ENCODE measurements at places on chromosomes 5 and 9.
A peak's percentile ranks its signal among the peaks of the same experiment; 100 is the strongest.

GRCh38 chr5:90504743-90505142, 24.6 kb downstream of the LYSMD3 start:
- H3K36me3 ChIP-seq: no peaks in the 10 kb centered on the region
- H3K4me3 ChIP-seq: no peak overlapping the region
- H3K27ac ChIP-seq: no peak overlapping the region
- no peaks in the 10 kb centered on the region for H3K4me1 ChIP-seq
- DNase-seq: no peak

- DNase-seq: no peak
- H3K27ac ChIP-seq: peak overlapping the region; percentile 56
- no peaks in the 10 kb centered on the region for H3K27me3 ChIP-seq
- H3K36me3 ChIP-seq: no peaks in the 10 kb centered on the region
Measured at GRCh38 chr9:130010151-130010988, 32.6 kb downstream of the FNBP1 start.

DNA sequence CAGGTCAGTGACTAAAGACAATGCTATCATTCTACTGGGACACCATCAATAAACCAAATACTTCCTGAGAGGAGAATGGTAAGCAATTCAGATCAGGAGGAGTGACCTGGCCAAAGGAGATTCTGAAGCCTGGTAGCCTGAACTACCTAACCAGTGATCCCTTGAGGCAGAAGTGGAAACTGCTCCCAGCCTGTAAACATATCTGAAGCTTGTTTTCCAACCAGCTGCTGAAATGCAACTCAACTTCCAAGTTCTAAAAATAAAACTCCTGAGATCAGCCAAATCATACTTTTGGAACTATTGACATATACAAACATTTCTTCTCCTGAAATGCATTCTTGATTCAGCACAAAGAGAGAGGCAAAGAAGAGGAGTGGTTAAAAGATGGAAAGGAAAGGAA, 204.1 kb downstream of the EBF1 start:
- H3K4me1 ChIP-seq: peaks cover 10% of the 10 kb centered on the region
- no peak overlapping the region for H3K4me3 ChIP-seq
- DNase-seq: no peak
- no peaks in the 10 kb centered on the region for H3K36me3 ChIP-seq

- no peak for DNase-seq
- H3K27ac ChIP-seq: no peak overlapping the region
- H3K4me1 ChIP-seq: no peaks in the 10 kb centered on the region
- H3K27me3 ChIP-seq: no peaks in the 10 kb centered on the region
Measured at GRCh38 chr9:14932231-14932630, 22.0 kb upstream of the FREM1 start.

GRCh38 chr9:122122903-122123632, 30.0 kb upstream of the TTLL11 start:
- no peak for DNase-seq
- no peak overlapping the region for H3K27ac ChIP-seq
- no peak overlapping the region for H3K4me3 ChIP-seq
- H3K4me1 ChIP-seq: peaks cover 31% of the 10 kb centered on the region

GRCh38 chr9:124306098-124306735, 48.5 kb downstream of the NEK6 start:
- peak overlapping the region; percentile 29 for H3K27ac ChIP-seq
- no peaks in the 10 kb centered on the region for H3K27me3 ChIP-seq
- DNase-seq: no peak
- H3K4me3 ChIP-seq: no peak overlapping the region

GRCh38 chr5:95615164-95615467, 4.8 kb upstream of the GPR150 start:
- H3K4me1 ChIP-seq: peaks cover 8% of the 10 kb centered on the region

DNA sequence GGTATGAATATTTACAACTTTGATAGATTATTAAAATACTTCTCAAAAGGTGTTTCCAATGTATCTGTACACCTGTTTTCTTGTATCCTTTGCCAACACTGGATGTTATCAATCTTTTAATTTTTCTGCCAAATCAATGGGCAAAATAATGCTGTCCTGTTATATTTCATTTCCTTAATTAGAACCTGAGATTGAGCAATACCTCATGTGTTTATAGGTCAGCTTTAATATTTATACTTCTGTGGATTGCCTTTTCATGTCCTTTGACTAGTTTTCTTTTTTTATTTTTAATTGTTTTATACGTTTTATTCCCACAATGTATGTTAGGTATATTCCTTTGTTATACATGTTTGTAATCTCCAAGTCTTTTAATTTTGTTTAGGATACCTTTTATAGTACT, 77.6 kb downstream of the JAK2 start:
- H3K27me3 ChIP-seq: no peaks in the 10 kb centered on the region
- H3K27ac ChIP-seq: no peak overlapping the region
- peaks cover 12% of the 10 kb centered on the region for H3K36me3 ChIP-seq
- no peaks in the 10 kb centered on the region for H3K4me1 ChIP-seq
- no peak for DNase-seq

DNA sequence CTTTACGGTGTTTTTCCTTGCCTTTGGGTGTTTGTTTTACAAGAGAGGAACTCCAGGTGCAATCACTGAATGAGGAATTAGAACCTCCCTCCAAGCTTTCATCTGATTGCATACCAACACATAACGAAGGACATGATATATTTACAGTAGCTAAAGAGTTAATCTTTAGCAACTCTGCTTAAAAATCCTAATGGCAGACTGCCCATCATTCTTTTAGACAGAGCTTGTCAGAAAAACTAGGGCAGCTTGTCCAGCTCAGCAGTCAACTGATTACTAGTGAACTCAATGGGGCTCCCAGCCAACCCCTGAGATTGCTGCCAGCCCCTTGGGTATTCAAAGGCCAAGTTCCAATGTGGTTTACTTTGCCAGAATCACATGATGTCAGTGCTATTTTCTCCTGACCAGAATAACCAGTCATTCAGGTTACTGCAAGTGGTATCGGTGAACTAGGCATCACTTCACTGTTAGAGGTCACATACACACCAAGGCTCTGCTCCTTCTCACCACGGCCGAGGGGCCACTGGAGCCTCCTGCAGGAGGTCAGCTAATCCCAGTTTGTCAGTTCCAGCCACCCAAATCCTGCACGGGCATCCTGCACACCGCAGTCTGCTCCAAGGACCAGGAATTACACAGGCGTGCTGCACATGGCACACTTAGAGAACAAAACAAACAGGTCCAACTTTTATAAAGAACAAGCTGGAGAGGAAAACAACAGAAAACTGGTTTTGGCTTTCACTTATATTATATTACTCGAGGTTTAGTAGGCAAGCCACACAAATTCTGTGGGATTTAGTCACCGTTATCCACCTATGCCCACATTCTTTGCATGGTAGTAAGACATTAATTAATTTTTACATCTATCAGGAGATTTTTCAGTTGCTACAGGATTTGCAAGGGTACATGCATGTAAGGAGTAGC, 62.5 kb downstream of the NFIB start:
- H3K4me1 ChIP-seq: peaks cover 61% of the 10 kb centered on the region
- DNase-seq: peak; percentile 94

- DNase-seq: no peak
- no peaks in the 10 kb centered on the region for H3K4me1 ChIP-seq
- H3K27ac ChIP-seq: no peak overlapping the region
- no peaks in the 10 kb centered on the region for H3K27me3 ChIP-seq
- H3K36me3 ChIP-seq: no peaks in the 10 kb centered on the region
Measured at GRCh38 chr5:173817561-173817960, 70.6 kb upstream of the CPEB4 start.

DNA sequence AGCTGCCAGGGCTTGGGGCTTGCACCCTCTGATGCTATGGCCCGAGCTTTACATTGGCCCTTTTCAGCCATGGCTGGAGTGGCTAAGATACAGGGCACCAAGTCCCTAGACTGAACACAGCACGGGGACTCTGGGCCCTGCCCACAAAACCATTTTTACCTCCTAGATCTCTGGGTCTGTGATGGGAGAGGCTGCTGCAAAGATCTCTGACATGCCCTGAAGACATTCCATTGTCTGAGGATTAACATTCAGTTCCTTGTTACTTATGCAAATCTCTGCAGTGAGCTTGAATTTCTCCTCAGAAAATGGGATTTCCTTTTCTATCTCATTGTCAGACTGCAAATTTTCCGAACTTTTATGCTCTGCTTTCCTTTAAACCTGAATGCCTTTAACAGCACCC, 337.0 kb upstream of the SMC2 start:
- peaks cover 16% of the 10 kb centered on the region for H3K4me1 ChIP-seq
- H3K27me3 ChIP-seq: no peaks in the 10 kb centered on the region
- H3K4me3 ChIP-seq: no peak overlapping the region
- H3K36me3 ChIP-seq: no peaks in the 10 kb centered on the region

- no peak for DNase-seq
- H3K4me1 ChIP-seq: no peaks in the 10 kb centered on the region
- no peaks in the 10 kb centered on the region for H3K36me3 ChIP-seq
- H3K27me3 ChIP-seq: no peaks in the 10 kb centered on the region
Measured at GRCh38 chr5:164356790-164357189, 851.4 kb downstream of the MAT2B start.

DNA sequence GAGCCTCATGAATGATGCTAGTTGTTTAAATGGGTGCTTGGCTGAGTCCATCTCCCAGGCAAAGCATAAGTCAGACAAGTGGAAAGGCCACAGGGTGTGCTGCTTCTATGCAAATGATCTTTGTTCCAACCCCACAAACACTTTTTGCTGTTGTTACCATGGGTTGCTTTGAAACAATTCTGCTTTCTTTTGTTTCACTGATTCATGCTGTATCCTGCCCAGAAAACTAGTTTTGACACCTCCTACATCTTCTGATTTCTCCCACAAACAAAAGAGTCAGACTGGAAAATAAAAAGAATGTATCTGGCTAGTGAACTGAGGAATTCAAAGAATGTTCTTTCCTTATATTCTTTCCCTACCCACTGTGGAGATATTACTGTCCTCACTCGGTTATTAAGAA, 298.6 kb downstream of the DIRAS2 start:
- H3K27ac ChIP-seq: no peak overlapping the region
- no peak for DNase-seq
- H3K4me3 ChIP-seq: no peak overlapping the region
- no peaks in the 10 kb centered on the region for H3K36me3 ChIP-seq
- no peaks in the 10 kb centered on the region for H3K4me1 ChIP-seq

GRCh38 chr9:13717322-13718054, 438.0 kb upstream of the MPDZ start:
- no peak overlapping the region for H3K4me3 ChIP-seq
- H3K27me3 ChIP-seq: no peaks in the 10 kb centered on the region
- no peak for DNase-seq
- H3K4me1 ChIP-seq: peaks cover 16% of the 10 kb centered on the region

DNA sequence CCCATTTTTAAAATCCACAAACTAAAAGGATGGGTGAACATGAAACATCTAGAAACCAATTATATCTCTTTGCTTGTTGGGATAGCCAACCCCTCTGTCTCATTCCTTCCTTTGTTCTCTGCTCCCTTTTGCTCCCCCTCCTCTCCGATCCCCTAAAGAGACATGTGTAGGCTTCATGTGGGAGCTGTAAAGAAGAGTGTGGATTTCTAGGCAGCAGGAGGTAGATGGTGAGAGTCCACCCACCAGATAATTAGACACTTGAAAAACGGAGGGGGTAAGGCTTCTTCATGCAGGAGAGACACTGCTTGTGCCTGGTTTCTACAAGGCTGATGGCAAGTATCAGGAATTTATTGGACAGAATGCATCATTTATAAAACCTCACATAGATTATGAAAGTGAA, 27.3 kb upstream of the CFAP157 start:
- peaks cover 55% of the 10 kb centered on the region for H3K36me3 ChIP-seq
- DNase-seq: no peak
- H3K27ac ChIP-seq: no peak overlapping the region
- no peaks in the 10 kb centered on the region for H3K27me3 ChIP-seq

GRCh38 chr5:114238771-114239313, 123.0 kb upstream of the KCNN2 start:
- no peaks in the 10 kb centered on the region for H3K27me3 ChIP-seq
- H3K4me1 ChIP-seq: peaks cover 3% of the 10 kb centered on the region
- no peak for DNase-seq
- no peak overlapping the region for H3K27ac ChIP-seq
- no peak overlapping the region for H3K4me3 ChIP-seq

GRCh38 chr5:52767766-52768480, 19.8 kb upstream of the ITGA1 start:
- no peak overlapping the region for H3K27ac ChIP-seq
- H3K4me1 ChIP-seq: peaks cover 3% of the 10 kb centered on the region
- H3K4me3 ChIP-seq: no peak overlapping the region
- H3K36me3 ChIP-seq: no peaks in the 10 kb centered on the region
- DNase-seq: no peak
- no peaks in the 10 kb centered on the region for H3K27me3 ChIP-seq

- no peaks in the 10 kb centered on the region for H3K36me3 ChIP-seq
- no peak overlapping the region for H3K27ac ChIP-seq
- no peak for DNase-seq
- no peak overlapping the region for H3K4me3 ChIP-seq
- H3K27me3 ChIP-seq: no peaks in the 10 kb centered on the region
Measured at GRCh38 chr5:95617057-95617456, 2.8 kb upstream of the GPR150 start.

DNA sequence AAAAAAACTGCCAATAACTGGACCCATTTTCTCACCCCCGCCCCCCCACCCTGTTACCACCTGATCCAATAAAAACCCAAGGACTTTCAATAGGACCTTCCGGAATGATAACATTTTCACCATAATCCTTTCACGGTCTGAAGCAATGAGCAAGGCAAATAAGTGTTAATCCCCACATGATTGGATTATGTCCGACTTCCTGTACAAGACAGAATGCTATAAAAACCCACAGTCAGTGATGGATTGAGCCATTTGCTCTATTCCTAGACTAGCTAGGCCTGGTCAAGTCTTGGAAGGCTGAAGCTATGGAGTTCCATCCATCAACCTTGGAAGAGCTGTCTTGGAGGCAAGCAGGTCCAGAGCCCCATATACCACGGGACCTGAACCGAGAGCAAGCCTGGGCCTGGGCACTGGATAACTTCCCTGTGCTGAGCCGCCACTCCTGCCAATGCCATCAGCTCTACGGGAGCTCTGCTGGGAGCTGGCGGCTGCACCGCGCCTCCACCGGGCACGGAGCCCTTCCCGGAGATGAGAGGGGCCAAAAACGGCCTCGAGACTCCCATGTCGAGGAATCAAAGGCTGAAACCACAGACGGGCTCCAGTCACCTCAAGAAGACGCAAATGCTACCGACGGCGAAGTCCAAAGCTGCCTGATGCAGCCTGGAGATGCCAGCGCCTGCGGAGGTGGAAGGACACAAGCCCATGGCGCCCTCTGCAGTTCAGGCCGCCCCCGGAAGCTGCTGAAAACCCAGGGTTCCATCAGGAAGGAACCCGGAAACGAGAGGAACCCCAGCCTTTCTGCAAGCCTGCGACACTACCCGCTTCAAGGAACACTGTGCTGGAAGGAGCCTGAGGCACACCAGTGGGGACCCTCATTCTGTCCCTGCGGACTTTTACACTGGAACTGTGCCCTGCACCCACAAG, 69.2 kb downstream of the ANXA2R start:
- H3K4me3 ChIP-seq: no peak overlapping the region
- no peak overlapping the region for H3K27ac ChIP-seq
- no peak for DNase-seq
- no peaks in the 10 kb centered on the region for H3K36me3 ChIP-seq

GRCh38 chr9:7656636-7657035, 142.9 kb downstream of the DMAC1 start:
- H3K27me3 ChIP-seq: no peaks in the 10 kb centered on the region
- no peak for DNase-seq
- H3K4me3 ChIP-seq: no peak overlapping the region
- H3K27ac ChIP-seq: no peak overlapping the region

- no peaks in the 10 kb centered on the region for H3K4me1 ChIP-seq
- no peak overlapping the region for H3K27ac ChIP-seq
- no peaks in the 10 kb centered on the region for H3K36me3 ChIP-seq
- no peak for DNase-seq
- H3K27me3 ChIP-seq: no peaks in the 10 kb centered on the region
- no peak overlapping the region for H3K4me3 ChIP-seq
Measured at GRCh38 chr9:2461892-2462291, 159.7 kb upstream of the VLDLR start.
